ENCODE measurements at places on chromosomes 5 and 9.
A peak's percentile ranks its signal among the peaks of the same experiment; 100 is the strongest.

DNA sequence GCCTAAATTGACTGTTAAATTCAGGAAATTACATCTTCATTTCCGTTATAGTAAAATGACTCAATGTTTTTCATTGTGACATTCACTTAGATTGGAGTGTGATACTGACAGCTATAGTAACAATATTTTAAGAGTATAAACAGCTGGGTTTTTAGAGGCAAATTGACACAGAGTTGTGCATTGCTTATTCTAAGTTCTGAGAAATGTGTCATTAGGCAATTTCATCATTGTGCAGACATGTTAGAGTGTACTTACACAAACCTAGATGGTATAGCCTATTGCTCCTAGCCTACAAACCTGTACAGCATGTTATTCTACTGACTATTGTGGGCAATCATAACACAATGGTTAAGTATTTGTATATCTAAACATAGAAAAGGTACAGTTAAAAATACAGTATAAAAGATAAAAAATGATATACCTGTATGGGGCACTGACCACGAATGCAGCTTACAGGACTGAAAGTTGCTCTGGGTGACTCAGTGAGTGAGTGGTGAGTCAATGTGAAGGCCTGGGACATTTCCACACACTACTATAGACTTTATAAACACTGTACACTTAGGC lies 132.7 kb downstream of the PDE4D start:
- DNase-seq: no peak

GRCh38 chr9:136614372-136614922 lies 48.3 kb upstream of the EGFL7 start:
- peak; percentile 56 for DNase-seq

- no peak for DNase-seq
Measured at GRCh38 chr9:100761276-100761802, 183.5 kb downstream of the CAVIN4 start.

DNA sequence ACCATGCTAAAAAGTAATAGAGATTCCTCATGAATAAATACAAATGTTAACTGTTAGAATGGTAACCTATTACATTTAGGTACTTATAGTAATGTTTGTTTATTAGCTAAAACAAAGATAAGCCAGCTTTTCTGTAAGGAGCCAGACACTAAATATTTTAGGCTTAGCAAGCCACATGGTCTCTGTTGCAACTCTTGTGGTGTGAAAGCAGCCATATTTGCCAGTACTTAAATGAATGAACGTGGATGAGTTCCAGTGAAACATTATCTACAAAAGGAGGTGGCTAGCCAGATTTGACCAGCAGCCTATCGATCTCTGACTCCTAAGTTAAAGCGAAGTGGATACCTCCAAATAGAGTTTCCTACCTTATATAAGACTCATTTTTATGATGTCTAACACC lies 331.6 kb downstream of the CDH12 start:
- no peak for DNase-seq

- no peak for DNase-seq
Measured at GRCh38 chr9:98162613-98163012, 29.8 kb downstream of the CORO2A start.

DNA sequence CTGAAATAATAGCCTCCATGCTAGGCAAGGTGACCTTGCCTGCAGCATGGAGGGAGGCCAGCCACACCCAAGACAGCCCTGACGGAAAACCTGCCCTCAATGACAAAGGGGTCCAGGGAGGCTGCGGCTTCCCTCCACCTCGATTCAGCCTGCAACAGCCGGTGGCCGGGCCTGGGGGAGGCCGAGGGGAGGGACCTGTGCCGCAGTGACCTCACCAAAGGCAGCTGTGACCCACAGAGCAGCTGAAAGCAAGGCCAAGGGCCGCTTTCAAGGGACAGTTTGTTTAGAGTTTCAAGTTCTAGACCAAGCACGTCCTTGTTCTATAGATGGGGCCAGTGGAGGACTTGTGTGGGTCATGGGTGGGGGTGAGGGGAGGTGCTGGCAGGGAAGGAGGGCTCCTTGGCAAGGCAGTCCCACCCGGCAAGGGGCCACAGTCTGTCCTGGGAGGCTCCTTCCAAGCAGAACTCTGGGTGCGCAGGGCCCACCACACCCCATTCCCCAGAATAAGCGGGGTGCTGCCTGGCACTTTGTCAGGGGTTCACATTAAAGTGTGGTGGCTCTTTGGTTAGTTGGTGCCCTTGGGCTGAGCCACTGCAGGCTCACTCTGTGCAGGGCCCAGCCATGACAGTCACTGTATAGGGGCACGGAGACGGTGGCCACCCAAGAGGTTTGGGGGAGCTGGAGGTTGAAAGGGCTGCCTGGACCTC lies 226.5 kb downstream of the FANCC start:
- DNase-seq: no peak

- DNase-seq: no peak
Measured at GRCh38 chr9:137669261-137669672, 50.5 kb downstream of the EHMT1 start.

DNA sequence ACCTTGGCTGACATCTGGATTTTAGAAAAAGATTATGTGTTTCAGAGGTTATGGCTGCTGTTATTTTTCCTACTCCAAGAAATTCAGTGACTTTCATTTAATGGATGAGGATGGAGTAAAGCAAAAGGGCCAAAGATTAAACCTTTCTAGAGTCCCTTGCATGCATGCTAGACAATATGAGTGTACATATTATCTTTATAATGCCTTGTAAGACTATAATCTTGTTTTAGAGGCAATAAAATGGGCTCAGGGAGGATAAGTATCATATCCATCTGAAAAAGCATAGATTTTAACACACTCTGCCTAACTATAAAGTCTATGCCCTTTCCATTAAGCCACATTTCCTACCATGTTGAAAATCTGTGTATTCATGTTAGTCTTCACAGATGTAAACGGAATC lies 199.8 kb downstream of the EDIL3 start:
- DNase-seq: no peak

- no peak for DNase-seq
Measured at GRCh38 chr5:148388696-148389095, 4.9 kb downstream of the FBXO38 start.

- no peak for DNase-seq
Measured at GRCh38 chr5:72231991-72232703, 87.9 kb downstream of the MRPS27 start.

- DNase-seq: no peak
Measured at GRCh38 chr5:149807176-149807575, 77.1 kb downstream of the PPARGC1B start.

GRCh38 chr5:149869411-149869821 lies 75.2 kb downstream of the PDE6A start:
- DNase-seq: no peak

DNA sequence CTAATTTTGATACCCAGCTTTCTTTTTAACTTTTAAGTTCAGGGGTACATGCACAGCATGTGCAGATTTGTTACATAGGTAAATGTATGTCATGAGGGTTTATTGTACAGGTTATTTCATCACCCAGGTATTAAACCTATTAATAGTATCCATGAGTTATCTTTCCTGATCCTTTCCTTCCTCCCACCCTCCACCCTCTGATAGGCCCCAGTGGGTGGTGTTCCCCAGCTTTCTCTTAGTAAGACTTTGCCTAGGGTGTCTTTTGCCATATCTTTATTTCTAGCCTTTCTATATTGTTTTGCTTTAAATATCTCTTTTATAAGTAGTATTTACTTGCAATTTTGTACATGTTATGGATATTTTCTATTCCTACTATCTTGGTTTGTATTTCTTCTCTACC lies 243.7 kb downstream of the SGCD start:
- DNase-seq: no peak

- no peak for DNase-seq
Measured at GRCh38 chr5:11261241-11261640, 500.2 kb upstream of the DAP start.

- DNase-seq: no peak
Measured at GRCh38 chr5:159096243-159096923, 3.3 kb downstream of the EBF1 start.

DNA sequence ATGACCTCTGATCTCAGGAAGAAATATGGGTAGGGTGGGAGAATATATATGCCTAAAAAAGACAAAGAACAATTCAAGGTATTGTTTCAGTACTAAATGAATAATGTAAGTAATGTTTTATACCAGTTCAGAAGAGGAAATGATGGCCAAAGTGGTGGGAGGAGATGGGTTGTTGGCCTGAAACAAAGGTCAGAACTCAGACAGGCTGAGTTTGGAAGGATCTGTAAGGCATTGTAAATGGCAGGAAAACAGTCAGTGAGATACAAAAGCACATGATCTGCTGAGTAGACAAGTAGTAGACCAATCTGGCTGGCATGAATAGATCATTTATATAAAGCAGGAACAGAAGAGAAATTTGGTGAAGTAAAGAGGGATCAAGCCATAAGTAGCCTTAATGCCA lies 175.8 kb upstream of the PLCXD3 start:
- DNase-seq: no peak

DNA sequence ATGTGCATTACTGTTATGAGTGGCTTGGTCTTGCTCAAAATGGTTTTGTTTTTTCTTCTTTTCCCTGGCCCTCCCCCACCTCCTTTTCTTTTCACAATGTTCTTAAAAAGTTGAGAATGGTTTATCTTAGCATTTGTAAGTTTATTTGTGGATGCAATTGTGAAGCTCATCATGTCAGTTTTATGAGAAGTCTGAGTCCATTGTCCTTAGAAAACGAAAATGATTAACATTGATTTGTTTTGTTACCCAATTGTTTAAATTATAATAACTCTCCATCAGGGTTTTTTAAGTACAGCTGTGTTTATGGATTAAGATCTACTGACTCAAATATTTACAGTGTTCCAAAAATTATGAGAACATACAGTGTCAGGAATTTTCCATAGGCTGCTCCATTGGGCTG lies 511.3 kb upstream of the PAPPA start:
- DNase-seq: no peak

All from glomerular endothelial cell (primary cell).